Head of caudate nucleus (tissue), 42 donors: ENCODE measurements at places on chromosomes 12 and 14.

DNA sequence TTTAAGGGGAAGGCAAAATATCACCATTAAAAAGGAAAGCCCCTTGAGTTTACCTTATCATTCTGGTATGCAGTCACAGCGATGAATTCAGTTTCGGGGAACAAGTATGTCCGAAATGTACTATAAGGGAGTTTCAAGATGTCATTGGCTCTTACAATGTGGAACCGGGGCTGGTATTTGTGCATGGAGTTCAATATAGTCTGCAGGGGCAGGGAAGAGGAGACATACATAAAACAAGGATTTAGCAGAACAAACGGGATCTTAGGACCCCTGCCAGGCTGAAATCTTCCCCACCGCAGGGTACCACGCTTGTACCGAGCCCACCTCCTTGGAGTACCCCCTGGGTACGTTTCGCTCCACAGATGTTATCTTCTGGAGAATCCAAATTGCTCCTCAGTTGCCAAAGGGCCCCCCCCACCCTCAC, 4.5 kb downstream of the TBX3 start:
- no peak for DNase-seq

DNA sequence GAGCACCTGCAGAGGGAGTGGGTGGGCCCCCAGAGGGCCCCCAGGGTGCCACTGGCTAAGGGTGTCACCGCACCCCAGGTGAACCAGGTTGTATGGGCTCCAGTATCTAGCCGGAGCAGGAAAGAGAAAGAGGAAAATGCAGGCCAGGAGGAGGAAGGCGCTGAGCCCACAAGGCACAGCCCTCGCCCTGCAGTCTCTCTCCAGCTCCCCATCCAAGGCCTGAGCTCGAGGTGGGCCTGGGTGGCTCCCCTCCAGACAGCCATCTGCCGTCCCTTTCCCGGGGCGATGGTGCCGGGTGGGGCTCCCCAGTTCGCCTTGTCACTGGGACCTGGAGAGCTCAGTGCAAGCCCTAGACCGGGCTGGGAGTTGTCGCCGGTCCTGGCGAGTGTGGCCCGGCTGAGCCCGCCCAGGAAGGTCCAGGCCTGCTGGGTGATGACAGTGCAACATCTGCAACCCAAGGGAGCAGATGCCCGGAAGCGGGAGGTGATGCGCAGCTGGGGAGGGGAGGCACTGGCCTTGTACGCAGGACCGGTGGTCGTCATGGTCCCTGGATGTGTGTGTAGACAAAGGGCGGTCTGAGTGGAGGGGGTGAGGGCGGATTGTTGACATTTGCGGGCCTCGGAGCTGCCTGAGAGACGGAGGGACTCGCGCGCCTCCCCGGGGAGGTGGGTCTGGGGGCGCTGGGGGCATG, 716 bp downstream of the TMEM179 start:
- peak; percentile 44 for DNase-seq

GRCh38 chr12:120039711-120040110, 50.7 kb downstream of the BICDL1 start:
- DNase-seq: no peak

DNA sequence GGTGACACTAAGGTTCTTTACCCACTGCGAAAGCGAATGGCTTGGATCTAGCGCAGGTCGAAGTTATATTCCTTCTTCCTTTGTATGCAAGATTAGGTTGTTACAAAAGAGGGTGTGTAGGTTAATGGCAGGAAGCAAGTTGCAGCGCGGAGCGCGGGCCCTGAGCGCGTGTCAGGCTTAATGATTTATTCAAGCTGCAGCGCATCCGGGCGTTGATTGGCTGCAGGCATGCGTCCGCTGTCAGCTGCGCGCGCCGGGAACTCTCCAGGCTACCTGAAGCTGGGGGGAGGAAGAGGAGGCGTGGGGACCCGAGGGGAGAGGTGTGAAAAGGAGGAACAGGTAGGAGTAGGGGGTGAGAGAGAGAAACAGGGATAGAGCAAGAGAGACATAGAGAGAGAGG, 7.4 kb downstream of the ASCL1 start:
- DNase-seq: peak; percentile 46

DNA sequence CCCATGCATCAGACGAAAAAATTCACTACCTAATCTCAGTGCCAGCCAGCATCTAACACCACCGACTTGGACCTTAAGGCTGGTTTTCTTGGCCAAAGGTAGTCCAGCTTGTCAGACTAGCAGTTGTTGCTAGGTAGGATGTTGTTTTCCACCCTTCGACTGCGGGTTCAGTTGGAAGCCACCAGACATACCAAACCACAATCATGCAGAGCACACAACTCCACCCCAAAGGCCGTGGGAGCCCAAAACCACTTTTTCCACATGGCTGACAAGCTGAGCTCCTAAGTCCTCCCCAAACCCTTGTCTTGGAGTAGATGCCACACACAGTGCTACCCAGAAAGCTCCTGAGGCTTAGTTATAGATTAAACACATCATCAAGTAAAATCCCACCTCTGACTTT, 46.8 kb downstream of the LRIG3 start:
- no peak for DNase-seq

GRCh38 chr14:68501614-68502052, 291.2 kb downstream of the ZFP36L1 start:
- DNase-seq: peak; percentile 49

DNA sequence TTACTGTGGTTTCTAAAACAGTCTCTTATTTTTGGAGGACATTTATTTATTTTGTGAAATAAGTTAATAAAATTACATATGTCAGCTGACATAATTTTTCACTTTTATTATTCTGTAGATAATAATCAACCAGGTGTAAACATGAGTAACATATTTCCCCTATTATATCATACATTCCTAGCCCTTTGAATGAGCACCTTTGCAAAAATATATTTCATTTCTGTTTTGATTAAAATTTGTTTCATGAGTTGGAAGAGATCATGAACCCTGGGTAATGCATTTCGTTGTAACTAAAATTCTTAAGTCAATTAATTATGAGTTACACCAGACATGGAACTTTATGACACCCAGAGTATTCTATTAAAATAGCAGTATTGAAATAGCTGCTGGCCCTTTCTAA, 56.3 kb downstream of the SLC16A7 start:
- no peak for DNase-seq

DNA sequence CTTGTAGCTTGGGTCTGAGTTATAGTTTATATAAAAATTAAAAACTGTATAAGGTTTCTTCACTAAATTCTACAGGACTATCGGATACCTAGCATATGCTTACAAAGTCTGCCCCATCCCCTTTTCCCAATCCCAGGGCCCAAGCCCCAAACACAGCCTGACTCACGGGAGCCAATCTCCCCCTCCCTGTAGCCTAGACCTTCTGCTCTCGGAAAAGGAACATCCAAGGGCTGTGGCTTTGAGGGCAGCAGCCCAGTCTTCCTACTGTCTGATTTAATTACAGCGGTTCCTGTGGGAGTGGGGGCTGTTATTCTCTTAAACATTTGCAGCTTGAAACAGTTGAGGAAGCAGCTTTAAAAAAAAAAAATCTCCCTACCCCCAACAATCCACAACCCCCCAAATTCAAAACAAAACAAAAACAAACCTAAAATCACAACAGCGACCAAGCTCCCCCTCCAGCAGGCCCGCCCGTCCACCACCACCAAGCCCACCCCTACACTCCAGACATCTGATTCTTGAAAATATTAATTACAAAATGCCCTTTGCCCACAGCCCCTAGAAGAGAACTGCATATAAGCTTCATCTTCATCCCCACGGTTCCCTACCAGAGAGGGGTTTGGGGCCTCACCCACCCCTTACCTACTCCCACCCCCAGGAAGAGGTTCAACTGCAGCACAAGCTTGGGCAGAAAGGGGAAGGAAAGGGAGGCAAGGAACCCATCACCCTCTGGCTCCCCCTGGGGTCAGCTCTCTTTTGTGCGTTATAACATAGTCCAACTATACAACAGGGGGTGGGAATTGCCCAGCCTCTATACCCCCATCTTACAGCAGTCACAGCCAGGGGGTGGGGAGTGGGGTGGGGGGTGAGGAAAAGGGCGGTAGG, 1.1 kb upstream of the PRKAG1 start:
- peak; percentile 13 for DNase-seq

DNA sequence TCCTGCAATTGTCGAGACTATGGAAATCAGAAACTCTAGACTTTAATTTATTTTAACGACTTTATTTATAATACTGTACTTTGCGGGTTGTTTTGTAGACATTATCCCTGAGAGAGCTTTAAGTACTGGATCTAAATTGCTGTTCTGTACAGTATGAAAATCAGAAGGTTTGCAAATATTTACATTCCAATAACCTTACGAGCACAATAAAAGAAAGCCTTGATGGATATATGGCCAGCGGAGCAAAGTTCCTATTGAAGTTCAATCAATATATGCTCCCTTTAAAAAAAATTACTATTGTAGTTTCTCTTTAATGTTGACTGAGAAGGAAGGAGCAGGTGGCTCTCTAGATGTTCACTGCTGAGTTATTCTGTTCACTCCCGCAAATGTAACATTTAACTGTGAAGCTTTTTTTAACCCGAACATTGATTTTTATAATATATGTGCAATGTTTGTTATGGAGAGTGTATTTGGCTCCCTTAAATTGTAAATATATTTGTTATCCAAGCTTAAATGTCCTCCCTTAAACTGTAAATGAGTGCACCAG, 235.3 kb downstream of the PLCZ1 start:
- DNase-seq: no peak

- no peak for DNase-seq
Measured at GRCh38 chr14:73372529-73372928, 85.8 kb downstream of the NUMB start.

- no peak for DNase-seq
Measured at GRCh38 chr14:100903134-100903468, 421 bp downstream of the RTL1 start.

- no peak for DNase-seq
Measured at GRCh38 chr12:132374612-132375445, 45.4 kb upstream of the GALNT9 start.

DNA sequence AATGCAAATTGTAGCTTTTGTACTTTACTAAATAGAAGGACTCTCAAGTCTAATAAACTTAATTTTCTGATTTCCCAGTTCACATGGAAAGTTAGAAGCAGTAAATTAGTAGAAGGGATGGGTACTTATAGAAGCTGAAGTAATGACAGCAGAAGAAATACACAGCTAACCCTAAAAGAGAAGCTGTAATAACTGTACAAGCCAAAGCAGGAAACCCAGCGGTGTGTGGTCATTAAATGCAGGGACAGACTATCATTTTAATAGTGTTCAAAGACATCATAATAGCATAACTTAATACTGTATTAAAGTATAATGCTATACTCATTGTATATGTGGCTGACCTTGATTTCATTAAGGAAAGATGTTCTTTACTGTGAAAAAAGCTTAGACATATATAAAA, 74.9 kb downstream of the PCNX1 start:
- DNase-seq: no peak

DNA sequence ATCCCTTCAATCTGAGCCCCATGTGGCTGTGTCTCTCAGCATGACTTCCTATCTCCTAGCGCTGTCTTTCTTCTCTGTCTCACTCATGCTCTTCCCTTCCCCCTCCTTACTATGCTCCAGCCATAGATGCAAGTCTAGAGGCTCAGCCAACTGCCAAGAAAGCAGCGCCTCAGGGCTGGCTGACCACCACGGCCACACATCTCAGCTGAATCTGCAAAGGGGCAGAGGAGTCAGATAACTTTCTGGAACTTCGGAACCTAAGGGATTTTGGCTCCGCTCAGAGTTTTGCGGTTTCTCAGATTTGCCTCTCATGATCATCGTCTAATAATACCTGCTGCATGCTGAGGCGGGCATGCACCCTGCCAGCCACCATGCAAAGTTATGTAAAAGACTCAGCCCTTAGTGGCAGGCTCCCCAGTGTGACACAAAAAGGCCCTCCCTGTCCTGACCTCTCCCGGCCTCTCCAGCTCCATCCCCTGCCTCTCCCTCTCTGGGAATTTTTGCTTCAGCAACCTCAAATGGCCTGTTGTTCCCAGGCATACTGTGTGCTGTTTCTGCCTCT, 5.0 kb upstream of the FGF6 start:
- no peak for DNase-seq

DNA sequence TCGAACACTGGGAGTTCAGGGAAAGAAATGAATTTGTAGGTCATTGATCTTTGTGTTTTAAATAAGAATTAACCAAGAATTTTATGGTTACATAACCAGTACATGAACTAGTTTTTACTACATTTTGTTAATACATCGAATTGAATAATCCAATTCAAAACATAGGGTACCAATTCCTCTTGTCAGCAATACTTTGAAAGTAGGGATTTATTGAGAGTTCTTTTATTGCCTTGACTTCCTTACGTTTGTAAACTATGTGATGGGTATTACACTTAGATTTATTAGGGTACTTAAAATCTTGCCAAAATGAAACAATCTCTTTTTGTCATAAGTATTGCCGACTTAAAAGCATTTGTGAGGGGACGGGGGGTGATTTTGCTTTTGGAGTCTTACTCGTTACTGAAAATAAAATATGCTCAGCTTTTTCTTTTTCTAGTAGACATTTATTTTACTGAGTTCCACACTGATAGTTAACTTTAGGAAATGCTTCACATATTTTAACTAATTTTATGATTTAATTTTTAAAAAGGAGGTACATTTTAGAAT, 22.4 kb downstream of the SOCS2 start:
- no peak for DNase-seq

- no peak for DNase-seq
Measured at GRCh38 chr14:93073910-93074769, 41.6 kb downstream of the ITPK1 start.

- DNase-seq: peak; percentile 65
Measured at GRCh38 chr12:130031571-130032189, 127.9 kb upstream of the TMEM132D start.

DNA sequence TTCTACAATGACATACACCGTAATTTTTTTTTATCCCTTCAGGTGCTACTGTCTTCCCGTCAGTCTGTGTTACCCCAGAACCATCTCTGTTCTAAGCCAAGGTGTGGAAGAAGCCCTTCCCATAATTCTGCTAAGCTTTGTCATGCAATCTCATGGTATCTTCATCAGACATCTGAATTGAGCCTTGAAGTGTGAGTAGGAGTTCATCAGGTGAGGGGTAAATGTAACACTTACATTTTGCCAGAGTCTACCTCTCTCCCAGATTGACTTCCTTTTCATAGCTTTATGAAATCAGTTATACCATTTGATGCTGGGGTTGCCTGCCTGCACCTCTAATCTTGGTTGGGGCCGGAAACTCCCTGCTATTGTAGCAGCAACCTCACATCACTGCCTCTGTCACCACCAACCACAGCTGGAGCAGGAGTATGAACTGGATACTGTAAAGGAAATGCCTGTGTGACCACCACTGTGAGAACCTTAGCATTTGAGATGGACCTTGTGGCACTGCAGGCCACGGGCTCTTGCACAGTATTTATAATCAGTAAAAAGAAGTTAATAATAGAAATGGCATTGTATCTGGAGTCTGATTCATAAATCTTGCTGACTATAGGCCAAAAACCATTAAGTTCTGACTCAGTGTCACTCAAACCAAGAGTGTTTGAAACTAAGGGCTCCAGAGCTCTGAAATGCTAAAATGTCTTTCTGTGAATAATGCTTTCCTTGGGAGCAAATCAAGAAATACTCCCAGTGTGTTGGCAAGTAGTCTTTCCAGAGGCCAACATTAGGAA, 58.7 kb upstream of the STK38L start:
- DNase-seq: no peak

- DNase-seq: no peak
Measured at GRCh38 chr14:90253826-90254225, 2.5 kb upstream of the PSMC1 start.
